Uterine smooth muscle cell (primary cell): ENCODE measurements at places on chromosomes 4 and X. TPM values are rescaled to one million over a fixed set of nuclear protein-coding genes. Genes with fewer than 3 reads are reported as not detected.

Gene MAGEA12
- total RNA-seq, result not detected in 2 replicates

Gene CPEB2
- total RNA-seq, result 19.5 and 25.6 TPM in 2 replicates

Gene PRRG3
- total RNA-seq, result 0.33 and 1.2 TPM in 2 replicates

Gene LGI2
- 0.12 and 0.22 TPM in 2 replicates for total RNA-seq

Gene MCTS1
- total RNA-seq, result 30.6 and 48.9 TPM in 2 replicates

Gene HPF1
- 33.6 and 56.3 TPM in 2 replicates for total RNA-seq

Gene DCAF8L2
- total RNA-seq, result not detected in 2 replicates

Gene MAGEB2
- total RNA-seq, result not detected in 2 replicates

Gene PLP1
- under 0.01 and 0.22 TPM in 2 replicates for total RNA-seq
